ENCODE measurements at places on chromosomes 6 and 20.

DNA sequence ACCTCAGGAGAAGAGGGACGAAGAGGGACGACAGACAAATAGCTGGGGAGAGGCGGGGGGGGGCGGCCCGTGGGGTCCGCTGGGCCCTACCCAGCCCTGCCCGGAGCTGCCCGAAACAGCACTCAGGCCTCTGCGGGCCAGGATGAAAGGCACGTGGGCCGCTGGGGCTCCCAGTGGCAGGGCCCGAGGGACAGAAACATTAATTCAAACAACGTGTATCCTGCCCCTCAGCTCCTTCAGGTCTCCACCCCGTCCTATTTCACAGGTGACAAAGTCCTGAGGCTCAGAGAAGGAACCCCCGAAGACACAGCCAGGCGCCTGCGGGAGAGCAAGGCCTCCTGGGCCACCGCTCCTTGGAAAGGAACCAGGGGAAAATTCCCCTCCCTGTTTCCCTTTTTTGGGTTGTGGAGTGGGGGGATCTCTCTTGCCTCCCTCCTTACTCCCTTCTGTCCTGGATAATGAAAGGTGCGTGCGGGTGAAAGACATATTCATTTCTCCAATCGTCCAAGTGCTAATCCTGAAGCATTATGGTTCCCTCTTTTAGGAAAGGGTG lies 93.3 kb downstream of the RNASET2 start:
- DNase-seq, result no peak

GRCh38 chr6:6586671-6587526 lies 1.6 kb upstream of the LY86 start:
- no peak for DNase-seq

- DNase-seq, result no peak
These were observed 261.9 kb upstream of the CITED2 start for GRCh38 chr6:139636391-139636790.

- DNase-seq, result no peak
These were observed 12.9 kb downstream of the KCNG1 start for GRCh38 chr20:51010043-51010365.

- DNase-seq, result no peak
These were observed 21.7 kb downstream of the YTHDF1 start for GRCh38 chr20:63194007-63194796.

- DNase-seq, result no peak
These were observed 174.9 kb downstream of the PLCB1 start for GRCh38 chr20:8306937-8307336.

Measured in NCI-H1092 treated with DMSO at 0.1 percent for 48 hours (cell line).